ENCODE measurements at places on chromosomes 11 and 22. TPM values are rescaled to one million over a fixed set of nuclear protein-coding genes. Genes with fewer than 3 reads are reported as not detected.

GRCh38 chr11:96185220-96185768 lies 157.7 kb downstream of the MAML2 start:
- H3K4me1 ChIP-seq: peaks cover 22% of the 10 kb centered on the region
- no peaks in the 10 kb centered on the region for H3K27me3 ChIP-seq
- no peak overlapping the region for H3K4me3 ChIP-seq
- H3K36me3 ChIP-seq: no peaks in the 10 kb centered on the region

Gene NECTIN1
- total RNA-seq: 6.0 TPM

Gene MPZL2
- 53.7 TPM for total RNA-seq

GRCh38 chr22:17814830-17815229 lies 40.6 kb upstream of the BID start:
- peaks cover 9% of the 10 kb centered on the region for H3K36me3 ChIP-seq
- H3K27me3 ChIP-seq: no peaks in the 10 kb centered on the region
- H3K4me1 ChIP-seq: no peaks in the 10 kb centered on the region
- no peak for DNase-seq
- H3K4me3 ChIP-seq: no peak overlapping the region

DNA sequence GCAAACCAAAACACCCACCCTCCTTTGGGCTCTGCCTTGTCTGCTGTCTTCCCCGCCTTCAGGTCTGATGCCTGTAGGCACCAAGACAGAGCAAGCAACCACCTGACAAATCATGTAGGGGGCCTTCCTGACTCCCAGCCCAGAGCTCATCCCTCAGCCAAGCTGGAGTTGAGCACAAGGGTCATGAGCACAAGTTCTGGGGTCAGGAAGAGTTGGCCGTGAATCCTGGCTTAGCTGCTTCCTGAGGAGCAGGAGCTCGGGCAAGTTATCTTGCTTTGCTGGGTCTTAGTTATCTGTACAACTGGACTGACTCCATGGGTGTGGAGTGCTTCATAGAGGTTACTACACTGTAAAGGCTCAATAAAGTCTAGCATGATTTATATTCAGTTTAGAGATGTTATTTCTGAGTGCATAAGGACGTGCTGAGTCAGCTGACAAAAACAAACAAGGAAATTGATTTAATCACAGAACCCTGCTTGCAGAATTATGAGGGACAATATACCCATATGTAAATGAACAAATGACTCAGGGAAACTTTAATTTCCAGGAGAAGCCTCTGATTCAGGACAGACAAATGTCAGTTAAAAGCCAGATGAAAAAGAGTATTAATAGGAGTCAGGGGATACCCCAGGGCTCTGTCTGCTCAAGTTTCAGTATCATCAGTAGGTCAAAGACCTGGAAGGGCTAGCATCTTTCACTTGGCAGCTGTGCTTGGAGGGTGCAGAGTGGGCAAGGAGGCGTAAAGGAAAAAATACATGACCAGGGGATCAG lies 15.0 kb upstream of the APOA1 start:
- peaks cover 34% of the 10 kb centered on the region for H3K4me1 ChIP-seq
- peaks cover 14% of the 10 kb centered on the region for H3K36me3 ChIP-seq
- peak overlapping the region; percentile 55 for H3K27ac ChIP-seq
- no peaks in the 10 kb centered on the region for H3K27me3 ChIP-seq
- no peak for DNase-seq

DNA sequence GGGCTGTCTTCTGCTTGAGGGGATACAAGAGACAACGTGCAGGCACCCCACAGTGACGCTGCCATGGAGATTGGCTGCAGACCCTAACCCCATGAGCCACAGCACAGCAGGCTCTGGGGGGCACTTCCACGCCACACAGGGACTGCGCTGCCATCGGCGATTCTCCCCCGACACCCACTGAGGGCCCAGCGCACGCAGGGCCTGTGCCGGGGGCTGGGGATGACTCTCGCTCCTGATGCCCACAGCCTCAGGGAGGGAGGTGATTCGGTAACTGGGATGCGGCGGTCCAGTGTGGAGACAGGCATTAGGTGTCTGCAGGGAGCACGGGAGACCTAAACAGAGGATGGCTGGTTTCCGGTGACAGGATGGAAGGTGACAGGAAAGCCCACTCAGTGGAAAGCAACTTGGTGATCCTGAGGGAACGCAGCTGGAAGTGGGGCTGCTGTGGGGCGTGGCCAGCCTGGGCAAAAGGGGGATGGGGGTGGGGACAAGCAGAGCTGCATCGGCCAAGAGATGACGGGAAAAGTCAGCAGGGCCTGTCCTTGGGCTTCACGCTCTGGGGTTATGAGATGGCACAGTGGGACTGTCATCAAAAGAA lies 37.7 kb downstream of the EFCAB6 start:
- H3K27ac ChIP-seq: no peak overlapping the region
- no peaks in the 10 kb centered on the region for H3K27me3 ChIP-seq
- no peaks in the 10 kb centered on the region for H3K4me1 ChIP-seq
- H3K4me3 ChIP-seq: no peak overlapping the region

Gene OR8D4
- total RNA-seq: not detected

- H3K27me3 ChIP-seq: no peaks in the 10 kb centered on the region
- H3K27ac ChIP-seq: no peak overlapping the region
- peaks cover 13% of the 10 kb centered on the region for H3K4me1 ChIP-seq
- no peak for DNase-seq
Measured at GRCh38 chr22:20034143-20034542, 13.2 kb downstream of the TANGO2 start.

- no peak overlapping the region for H3K4me3 ChIP-seq
- no peaks in the 10 kb centered on the region for H3K27me3 ChIP-seq
- no peaks in the 10 kb centered on the region for H3K4me1 ChIP-seq
- DNase-seq: no peak
Measured at GRCh38 chr22:31954535-31955523, 10.5 kb downstream of the YWHAH start.

DNA sequence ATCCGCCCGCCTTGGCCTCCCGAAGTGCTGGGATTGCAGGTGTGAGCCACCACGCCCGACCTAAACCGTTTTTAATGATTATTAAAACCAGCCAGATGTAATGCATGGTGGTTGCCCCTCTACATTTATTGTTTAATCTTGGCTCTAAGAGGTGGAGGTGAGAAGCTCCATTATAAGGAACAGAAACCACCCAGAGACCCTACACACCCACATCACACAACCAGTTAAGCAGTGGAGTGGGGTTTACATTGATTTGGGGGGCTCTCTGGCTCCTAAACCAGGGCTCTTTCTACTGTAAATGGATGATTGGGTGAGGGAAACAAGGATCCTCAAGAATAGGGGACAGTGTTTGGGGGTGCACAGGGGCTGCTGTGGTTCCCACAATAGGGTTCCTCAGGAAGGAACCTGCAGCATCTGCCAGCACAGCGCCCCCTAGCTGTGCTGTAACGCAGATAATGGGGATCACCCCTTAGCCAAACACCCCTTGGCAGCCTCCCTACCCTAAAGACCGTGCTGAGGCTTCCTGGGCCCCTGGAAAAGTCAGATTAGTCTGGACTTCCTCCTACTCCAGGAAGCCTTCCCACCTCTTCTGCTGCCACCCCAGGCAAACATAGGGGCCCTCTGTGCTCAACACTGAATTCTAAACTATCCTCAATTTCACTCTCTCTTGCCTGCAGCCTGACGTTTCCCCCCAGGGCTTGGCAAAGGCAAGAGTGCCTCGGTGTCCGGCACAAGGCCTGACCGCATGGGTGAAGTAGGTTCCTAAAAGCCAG lies 2.4 kb downstream of the MPST start:
- peaks cover 10% of the 10 kb centered on the region for H3K36me3 ChIP-seq
- H3K27me3 ChIP-seq: no peaks in the 10 kb centered on the region
- no peak overlapping the region for H3K27ac ChIP-seq
- peaks cover 50% of the 10 kb centered on the region for H3K4me1 ChIP-seq
- peak; percentile 22 for DNase-seq

Gene MPPED2
- 3.5 TPM for total RNA-seq

- DNase-seq: peak; percentile 3
- H3K36me3 ChIP-seq: no peaks in the 10 kb centered on the region
- no peak overlapping the region for H3K27ac ChIP-seq
- H3K27me3 ChIP-seq: peaks cover 6% of the 10 kb centered on the region
Measured at GRCh38 chr22:49306632-49307480, 520.8 kb downstream of the BRD1 start.

DNA sequence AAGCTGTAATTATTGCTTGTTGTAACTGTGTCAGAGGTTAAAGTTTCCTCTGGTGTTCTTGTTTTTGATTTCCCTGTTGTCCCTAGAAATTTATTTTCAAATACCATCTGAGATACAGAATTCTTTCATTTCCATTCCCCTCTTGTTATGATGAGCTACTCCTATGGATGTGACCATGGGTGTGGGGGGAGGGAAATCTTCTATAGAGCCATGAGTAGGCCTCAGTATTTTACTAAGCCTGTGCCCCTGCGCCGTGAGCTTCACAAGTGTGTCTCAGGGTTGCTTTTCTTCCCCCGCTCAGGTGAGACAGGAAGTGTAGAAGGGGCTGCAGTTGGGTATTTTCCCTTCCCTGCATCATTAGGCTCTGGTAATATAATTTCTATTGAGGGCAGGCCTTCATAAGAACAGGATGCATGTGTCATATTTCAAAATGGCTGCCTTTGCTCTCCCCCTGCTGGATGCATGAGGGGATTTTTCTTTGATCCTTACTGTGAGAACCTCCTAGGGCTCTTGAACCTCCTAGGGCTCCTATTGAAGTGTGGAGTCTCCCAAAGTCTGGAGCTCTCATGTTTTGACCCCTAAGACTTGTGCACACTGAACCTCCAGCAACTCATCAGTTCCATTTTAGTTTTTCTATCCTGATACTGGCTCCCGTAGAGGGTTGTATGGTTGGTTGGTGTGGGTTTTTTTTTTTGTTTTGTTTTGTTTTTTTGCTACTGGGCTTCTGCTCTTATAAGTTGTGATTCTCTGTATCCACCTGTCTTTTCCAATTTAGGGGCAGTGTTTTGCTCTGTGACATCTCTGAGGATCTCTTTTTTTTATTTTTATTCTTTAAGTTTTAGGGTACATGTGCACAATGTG lies 658.2 kb downstream of the NTM start:
- H3K27ac ChIP-seq: no peak overlapping the region
- no peaks in the 10 kb centered on the region for H3K4me1 ChIP-seq
- DNase-seq: no peak

DNA sequence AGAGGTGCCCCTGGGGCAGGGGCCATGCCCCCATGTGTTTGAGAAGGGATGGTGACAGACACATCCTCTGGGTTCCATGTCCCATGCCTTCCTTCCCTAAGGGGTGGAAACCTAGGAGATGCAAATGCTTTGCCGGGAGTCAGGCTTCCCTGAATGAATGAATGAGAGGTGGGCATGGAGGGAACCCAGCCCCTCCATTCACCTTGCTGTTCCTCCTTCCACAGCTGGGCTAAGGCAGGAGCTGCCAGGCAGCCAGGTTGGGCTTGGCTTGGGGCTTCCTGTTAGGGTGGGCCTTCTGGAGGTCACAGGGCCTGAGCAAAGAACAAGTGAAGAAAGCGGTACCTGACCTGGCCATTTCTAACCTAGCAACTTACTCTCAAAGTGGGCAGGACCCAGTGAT lies 926 bp downstream of the POU2F3 start:
- H3K27ac ChIP-seq: no peak overlapping the region
- DNase-seq: no peak
- peaks cover 9% of the 10 kb centered on the region for H3K4me1 ChIP-seq

GRCh38 chr11:86108890-86109638 lies 40.2 kb upstream of the PICALM start:
- no peaks in the 10 kb centered on the region for H3K27me3 ChIP-seq
- no peak overlapping the region for H3K4me3 ChIP-seq
- no peak for DNase-seq
- no peaks in the 10 kb centered on the region for H3K36me3 ChIP-seq
- H3K27ac ChIP-seq: no peak overlapping the region

- H3K27ac ChIP-seq: peak overlapping the region; percentile 48
- H3K4me3 ChIP-seq: no peak overlapping the region
- H3K36me3 ChIP-seq: peaks cover 36% of the 10 kb centered on the region
- H3K4me1 ChIP-seq: no peaks in the 10 kb centered on the region
- no peak for DNase-seq
Measured at GRCh38 chr22:20463324-20464095, 25.9 kb upstream of the SCARF2 start.

GRCh38 chr11:124875943-124876817 lies 10.9 kb downstream of the ROBO3 start:
- H3K27me3 ChIP-seq: peaks cover 31% of the 10 kb centered on the region
- peak; percentile 75 for DNase-seq
- H3K4me1 ChIP-seq: peaks cover 12% of the 10 kb centered on the region
- H3K4me3 ChIP-seq: peak overlapping the region; percentile 77
- H3K36me3 ChIP-seq: no peaks in the 10 kb centered on the region

DNA sequence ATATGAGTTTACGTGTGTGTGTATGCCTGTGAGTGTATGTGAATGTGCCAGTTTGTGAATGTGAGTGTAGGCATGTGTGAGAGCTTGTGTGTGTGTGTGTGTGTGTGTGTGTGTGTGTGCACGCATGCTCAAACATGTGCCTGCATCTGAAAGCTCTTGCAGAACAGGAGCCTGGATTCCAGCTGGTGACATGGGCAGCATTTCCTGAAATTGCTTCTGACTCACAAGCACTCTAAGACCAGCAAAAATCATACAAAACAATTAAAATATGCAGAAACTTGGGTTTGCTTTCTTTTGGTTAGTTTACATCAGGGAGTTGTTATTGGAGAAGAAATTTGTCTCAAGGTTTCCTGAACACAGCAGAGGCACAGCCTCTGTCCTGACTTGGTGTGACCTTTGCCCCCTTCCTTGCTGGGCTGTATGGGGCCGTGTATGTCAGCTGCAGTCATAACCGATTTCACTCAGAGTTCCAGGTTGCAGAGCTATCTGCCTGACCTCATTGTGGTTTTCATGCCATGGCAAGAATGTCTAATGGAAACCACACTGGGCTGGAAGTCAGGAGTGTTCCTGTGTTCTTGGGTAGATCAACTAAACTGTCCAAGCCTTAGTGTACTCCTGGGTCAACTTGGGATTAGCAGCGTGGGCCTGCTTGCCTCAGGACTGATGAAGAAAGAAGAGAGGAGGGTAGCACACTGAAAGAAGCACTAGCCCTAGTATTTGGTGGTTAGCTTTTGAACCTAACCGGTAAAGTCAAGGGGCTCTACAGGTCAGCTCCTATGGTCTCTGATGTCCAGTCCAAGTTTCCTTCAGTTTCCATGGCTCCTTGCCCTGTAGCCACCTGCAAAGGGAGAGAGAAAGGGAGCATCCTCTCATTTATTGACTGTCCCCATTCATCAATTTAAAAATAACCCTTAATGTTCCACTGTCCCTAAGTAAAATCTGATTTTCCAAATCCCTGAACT lies 143.7 kb downstream of the SNX19 start:
- H3K4me3 ChIP-seq: no peak overlapping the region
- no peaks in the 10 kb centered on the region for H3K36me3 ChIP-seq
- H3K27me3 ChIP-seq: no peaks in the 10 kb centered on the region
- H3K4me1 ChIP-seq: peaks cover 12% of the 10 kb centered on the region
- peak overlapping the region; percentile 51 for H3K27ac ChIP-seq

- H3K36me3 ChIP-seq: no peaks in the 10 kb centered on the region
- H3K4me1 ChIP-seq: peaks cover 17% of the 10 kb centered on the region
- H3K4me3 ChIP-seq: no peak overlapping the region
- peaks cover 75% of the 10 kb centered on the region for H3K27me3 ChIP-seq
- no peak for DNase-seq
Measured at GRCh38 chr22:41916745-41917358, 2.0 kb upstream of the SHISA8 start.

GRCh38 chr22:48661984-48662383 lies 1165.7 kb downstream of the BRD1 start:
- no peaks in the 10 kb centered on the region for H3K36me3 ChIP-seq
- no peak overlapping the region for H3K4me3 ChIP-seq
- no peak overlapping the region for H3K27ac ChIP-seq
- no peak for DNase-seq

All from tibial nerve (tissue), 4 donors.